ENCODE measurements at places on chromosomes 16 and 17.

DNA sequence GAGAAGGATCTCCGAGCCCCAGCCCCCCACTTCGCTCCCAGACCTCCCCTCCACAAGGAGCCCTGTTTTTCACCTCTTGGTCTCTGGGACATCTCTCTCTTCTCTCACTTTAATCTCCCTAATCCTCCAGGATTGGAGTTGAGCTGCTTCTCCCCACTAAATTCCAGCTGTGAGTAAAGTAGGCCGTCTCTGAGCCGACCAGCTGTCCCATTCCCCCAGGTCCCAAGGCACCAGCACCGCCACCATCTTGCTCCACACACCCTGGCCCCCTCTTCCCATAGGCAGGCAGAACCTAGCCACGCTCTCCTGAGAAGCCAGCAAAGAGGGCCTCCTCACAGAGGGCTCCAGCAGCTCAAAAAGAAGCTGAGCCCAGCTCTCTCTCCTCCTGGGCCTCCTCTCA lies 878 bp downstream of the DLG4 start:
- DNase-seq: no peak

GRCh38 chr17:14790521-14790920 lies 474.6 kb downstream of the PMP22 start:
- no peak for DNase-seq

GRCh38 chr16:11177578-11178160 lies 78.3 kb downstream of the SOCS1 start:
- no peak for DNase-seq

GRCh38 chr16:88830258-88830657 lies 18.5 kb upstream of the APRT start:
- DNase-seq: no peak

GRCh38 chr17:27526604-27527002 lies 70.4 kb downstream of the KSR1 start:
- peak; percentile 19 for DNase-seq

DNA sequence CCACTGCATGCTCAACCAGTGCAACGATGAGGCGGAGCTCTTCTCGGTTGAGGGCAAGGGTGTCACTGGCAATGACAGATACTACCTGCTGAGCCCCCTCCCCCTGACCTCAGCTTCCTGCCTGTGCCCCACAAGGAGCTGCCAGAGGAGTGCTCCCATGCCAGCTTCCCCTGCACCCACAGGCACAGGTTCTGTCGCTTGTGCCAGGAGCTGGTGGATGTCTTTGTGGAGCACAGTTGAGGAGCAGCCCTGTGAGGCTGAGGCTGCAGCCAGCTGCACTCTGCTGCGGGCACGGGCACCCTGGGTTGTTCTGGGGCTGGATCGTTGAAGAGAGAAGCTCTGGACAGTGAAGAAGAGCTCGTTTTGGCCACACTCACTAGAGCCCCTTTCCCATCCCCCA lies 165.3 kb upstream of the ZNF267 start:
- DNase-seq: no peak

DNA sequence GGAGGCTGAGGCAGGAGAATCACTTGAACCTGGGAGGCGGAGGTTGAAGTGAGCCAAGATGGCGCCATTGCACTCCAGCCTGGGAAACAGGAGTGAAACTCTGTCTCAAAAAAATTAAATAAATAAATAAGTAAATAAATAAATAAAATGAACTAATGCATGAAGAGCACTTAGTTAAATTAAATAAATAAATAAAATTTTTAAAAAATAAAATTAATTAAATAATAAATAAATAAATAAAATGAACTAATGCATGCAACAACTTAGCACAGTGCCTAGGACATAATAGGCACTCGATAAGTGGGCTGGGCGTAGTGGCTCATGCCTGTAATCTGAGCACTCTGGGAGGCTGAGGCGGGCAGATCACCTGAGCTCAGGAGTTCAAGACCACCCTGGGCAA lies 15.6 kb upstream of the CEP20 start:
- DNase-seq: no peak

DNA sequence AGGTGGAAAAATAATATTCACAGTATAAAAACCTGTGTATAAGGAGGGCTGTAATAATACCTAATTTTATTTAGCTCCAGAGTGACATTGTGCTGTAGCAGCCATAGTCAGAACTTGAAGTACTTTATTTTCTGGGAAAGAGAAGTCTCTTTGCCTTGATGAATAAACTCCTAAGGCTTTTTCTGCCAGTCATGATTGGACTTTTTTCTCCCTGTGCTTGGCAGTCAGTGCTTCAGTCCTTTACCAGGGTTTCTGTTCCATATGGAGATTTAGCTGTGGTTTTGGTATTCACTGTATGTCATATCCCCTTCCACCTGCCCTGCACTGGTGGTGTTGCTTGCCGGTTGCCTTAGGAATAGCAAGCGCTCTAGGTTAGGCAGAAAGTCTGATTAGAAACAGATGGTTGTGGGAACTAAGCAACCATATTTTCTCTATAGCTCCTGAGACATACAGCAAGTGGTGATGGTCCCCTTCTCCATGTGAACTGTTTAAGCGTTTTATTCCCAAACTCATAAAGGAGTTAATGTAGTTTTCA lies 24.7 kb downstream of the DDX42 start:
- no peak for DNase-seq

DNA sequence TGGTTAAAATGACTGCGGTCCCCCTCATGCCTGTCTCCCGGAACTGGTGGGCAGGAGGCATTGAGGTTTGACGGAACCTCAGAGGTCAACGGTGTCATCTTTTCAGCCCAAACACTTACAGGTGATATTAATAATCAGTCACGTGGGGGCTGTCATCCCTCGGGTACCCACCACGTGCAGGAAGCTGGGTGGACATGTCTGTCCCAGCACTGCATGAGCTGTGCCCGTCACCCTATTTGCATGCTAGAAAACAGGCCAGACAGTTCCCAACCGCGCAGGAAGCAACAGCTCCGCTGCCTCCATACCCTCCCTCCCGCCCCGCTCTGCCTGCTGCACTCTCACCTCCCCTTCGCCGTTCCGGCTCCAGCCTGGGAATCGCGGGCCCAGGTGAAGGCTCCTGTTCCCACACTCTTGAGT lies 1.4 kb downstream of the SYNGR3 start:
- DNase-seq: no peak

GRCh38 chr17:30796016-30796415 lies 28.5 kb downstream of the CRLF3 start:
- no peak for DNase-seq

DNA sequence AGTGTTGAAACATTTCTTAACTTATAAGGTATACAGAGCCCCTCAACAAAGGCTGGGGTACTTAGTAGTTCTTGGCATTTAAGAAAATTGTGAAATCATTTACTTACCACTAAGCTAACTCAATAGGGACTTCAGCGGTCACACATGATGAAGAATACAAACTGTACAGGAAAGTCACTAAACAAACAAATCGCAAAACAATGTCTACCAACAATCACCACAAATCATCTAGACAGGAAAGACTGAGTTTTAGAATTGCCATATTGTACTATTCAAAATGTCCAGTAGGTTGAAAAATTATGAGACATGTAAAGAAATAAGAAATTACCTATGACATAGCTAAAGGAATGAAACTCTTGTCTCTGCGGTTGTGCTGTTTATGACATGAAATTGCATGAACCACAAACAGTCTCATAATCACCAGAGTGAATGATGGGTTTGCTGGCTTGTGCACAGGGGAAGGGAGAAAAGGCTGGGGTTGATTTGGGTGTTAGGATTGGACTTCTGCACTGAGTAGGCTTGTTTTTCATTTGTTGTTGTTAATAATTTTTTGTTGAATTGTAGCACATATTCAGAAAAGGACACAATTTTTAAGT lies 441.1 kb upstream of the MON1B start:
- DNase-seq: no peak

DNA sequence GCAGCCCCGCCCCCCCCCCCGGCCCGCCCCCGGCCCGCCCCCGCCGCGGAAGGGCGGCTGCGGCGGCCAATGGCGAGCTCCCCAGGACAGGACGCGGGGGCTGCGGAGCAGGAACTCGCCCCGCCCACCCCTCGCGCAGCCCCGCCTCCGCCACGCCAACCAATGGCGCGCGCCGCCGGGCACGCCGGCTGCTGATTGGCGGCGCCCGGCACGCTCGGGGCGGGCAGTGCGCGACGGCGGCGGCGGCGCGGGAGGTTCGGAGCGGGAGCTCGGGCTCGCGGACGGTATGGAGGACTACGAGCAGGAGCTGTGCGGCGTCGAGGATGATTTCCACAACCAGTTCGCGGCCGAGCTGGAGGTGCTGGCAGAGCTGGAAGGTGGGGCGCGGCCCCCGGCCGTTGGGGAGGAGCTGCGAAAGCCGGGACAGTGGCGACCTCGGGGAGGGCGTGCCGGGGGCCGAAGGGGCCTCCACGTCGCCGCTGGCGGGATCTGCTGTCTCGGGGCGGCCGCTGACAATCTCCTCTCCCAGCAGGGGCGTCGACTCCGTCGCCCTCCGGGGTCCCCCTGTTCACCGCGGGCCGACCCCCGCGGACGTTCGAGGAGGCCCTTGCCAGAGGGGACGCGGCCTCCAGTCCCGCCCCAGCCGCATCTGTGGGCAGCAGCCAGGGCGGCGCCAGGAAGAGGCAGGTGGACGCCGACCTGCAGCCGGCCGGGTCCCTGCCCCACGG lies at the start of gene CHTF18:
Gene CHTF18, plus strand, starts transcription at position 222 of the 728 bp plus-strand sequence. Its CDS starts 65 bp downstream, at position 287.
- peak; percentile 92 for DNase-seq

DNA sequence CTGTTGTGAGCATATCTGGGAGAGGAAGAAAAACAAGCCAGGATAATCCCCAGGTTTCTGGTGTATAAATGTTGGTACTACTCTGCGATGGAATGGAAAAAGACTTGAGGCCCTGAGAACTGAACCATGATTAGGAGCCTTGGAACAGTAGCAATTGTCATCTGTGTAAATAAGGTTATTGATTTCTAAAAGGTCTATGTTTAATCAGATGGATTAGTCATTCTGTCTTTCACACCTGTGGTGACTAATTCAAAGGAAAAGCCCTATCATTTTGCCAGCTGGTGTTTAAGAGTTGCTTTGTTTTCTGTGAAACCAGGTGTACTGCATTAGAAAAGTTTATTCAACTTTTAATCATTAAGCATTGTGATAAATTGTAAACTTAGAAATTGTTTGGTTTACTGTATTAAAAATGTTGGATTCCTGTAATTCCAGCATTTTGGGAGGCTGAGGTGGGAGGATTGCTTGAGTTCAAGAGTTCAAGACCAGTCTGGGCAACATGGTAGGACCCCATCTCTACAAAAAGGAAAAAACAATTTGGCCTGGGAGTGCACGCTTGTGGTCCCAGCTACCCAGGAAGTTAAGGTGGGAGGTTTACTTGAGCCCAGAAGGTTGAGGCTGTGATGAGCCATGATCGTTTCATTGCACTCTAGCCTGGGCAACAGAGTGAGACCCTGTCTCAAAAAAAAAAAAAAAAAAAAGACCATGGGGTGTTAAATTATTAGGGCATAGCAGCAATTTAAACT lies 29.0 kb upstream of the KPNB1 start:
- no peak for DNase-seq

- DNase-seq: no peak
Observed at GRCh38 chr17:75096082-75096625, 8.4 kb downstream of the SLC16A5 start.

- no peak for DNase-seq
Observed at GRCh38 chr17:35778641-35779196, 16.7 kb downstream of the MMP28 start.

GRCh38 chr17:81480140-81481072 lies 32.2 kb downstream of the ACTG1 start:
- DNase-seq: no peak

DNA sequence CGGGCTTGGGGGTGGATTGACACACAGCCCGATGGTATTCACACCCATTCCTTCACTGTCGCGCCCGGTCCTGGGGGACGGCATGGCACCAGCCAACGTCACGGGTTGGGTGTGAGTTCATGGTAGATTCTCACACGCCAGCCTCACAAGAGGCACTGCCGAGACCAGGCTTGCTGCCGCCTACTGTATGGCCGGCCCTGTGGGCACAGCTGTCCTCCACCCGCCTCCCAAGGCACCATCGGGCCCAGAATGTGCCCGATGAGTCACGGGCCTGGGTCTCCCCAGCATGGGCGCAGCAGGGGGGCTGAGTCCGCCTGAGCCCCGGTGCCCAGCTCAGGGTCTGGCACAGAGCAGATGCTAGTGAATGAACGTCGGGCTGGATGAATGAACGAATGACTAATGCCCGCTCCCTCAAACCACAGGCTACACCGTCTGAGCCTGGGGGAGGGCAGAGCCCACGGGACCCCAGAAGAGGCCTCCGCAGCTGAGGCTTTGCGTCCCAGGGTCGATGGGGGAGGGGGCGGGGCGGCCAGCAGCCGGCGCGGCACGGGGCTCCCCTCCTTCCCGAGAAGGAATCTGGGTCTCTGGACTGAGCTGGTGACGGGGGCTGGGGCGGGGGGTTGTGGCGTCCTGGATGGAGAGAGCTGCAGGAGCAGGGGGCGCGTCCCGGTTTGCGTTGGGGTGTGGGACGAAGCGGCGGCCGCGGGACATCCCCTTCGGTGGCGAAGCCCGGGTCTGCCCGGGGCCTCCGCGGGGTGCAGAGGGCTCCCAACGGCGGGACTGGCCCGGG lies 829 bp downstream of the PITPNM3 start:
- no peak for DNase-seq

Data from caudate nucleus (tissue), 63 donors.